NCI-H526 (cell line): ENCODE measurements at places on chromosomes 4 and X.

DNA sequence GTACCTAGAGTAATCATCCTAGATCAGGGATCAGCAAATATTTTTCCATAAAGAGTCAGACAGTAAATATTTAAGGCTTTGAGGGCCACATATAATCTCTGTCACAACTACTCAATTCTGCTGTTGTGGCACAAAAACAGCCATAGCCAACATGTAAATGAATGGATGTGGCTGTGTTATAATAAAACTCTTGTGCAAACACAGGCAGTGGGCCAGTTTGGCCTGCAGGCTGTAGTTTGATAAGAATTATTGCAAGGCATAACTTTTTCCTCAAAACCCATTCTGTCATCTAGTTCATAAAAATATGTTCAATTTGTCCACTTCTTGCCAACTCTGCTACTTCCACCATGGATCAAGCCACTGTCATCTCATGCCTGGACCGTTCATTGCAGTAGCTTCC is 39.4 kb upstream of the SHROOM4 start:
- no peak for DNase-seq

DNA sequence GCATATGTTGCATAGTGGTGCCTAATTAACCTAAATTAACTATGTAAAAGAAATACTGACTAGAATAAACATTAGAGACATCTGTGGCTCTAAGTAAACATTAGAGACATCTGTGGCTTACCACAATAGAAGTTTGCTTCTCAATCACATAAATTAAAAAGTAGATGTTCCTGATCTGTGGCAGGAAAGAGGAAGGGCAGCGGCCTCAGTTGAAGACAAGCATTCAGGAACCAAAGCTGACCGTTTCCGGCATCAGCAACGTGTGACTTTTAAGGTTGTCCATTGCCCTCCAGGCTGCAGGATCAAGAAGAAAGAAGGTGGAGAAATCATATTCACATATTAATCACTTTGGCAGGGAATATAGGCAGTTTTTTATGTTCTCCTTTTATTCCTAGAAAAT is 336.3 kb upstream of the TRAM1L1 start:
- no peak for DNase-seq

DNA sequence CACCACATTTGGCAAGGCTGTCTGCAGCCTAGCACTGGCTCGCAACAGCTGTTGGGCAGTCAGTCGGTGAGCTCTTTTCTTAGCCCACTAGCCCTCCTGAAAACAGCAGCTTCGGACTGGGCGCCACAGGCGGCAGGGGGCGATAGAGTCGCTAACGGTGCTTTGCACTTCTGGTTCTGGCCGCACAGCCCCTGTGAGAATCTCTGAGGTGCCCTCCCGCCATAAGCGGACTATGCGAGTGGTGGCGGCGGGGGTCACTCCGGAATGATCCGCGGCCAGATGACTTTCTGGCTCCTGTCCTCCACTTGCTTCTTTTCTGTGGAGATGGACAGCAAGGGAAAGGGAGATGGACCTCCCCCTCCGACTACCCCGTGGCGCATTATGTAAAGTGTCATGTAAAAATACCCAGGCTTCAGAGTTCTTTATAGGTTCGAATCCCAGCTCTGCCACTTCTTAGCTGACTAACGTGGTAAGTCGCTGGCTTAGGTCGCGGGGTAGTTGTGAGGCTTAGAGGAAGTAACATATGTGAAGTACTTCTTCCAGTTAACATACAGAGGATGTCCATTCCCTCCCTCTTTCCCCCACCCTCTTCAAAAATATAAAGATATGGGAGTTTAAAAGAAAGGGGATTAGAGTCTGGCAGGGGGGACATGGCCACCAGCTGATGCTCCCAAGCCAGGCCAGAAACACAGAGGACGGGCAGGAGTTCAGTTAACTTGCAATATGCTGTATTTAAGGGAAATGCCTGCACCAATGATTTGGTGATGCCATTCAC is 11.0 kb downstream of the ARHGAP36 start:
- DNase-seq: no peak

GRCh38 chrX:154323537-154323936 is 27.9 kb downstream of the TKTL1 start:
- DNase-seq: no peak

DNA sequence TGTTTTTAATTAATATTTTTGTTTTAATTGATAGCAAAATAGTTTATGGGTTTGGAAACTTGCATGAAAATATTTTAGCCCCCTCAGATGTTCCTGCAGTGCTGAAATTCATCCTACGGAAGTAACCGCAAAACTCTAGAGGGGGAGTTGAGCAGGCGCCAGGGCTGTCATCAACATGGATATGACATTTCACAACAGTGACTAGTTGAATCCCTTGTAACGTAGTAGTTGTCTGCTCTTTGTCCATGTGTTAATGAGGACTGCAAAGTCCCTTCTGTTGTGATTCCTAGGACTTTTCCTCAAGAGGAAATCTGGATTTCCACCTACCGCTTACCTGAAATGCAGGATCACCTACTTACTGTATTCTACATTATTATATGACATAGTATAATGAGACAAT is 40.4 kb downstream of the MAP7D3 start:
- DNase-seq: no peak

DNA sequence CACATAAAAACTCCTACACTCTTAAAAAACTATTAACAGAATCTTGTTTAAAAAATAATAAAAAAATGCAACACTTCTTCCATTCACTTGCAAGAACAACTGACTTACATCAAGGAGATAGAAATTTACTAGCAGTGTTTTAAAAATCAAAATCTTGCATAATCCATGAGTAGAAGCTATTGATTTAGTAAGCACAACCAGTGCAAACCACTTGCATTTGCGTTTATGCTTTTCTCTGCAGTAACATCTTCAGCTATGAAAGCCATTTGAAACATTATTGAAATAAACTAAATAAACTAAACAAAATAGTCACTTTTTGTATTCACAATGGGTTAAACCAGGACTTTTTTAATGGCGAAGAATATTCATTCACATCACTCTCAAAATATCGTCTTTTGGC is 389.2 kb upstream of the EMCN start:
- DNase-seq: no peak

- DNase-seq: peak; percentile 2
Measured at GRCh38 chr4:137861682-137862081, 329.4 kb upstream of the PCDH18 start.

GRCh38 chrX:154596290-154596929 is 11.5 kb downstream of the CTAG1A start:
- no peak for DNase-seq

DNA sequence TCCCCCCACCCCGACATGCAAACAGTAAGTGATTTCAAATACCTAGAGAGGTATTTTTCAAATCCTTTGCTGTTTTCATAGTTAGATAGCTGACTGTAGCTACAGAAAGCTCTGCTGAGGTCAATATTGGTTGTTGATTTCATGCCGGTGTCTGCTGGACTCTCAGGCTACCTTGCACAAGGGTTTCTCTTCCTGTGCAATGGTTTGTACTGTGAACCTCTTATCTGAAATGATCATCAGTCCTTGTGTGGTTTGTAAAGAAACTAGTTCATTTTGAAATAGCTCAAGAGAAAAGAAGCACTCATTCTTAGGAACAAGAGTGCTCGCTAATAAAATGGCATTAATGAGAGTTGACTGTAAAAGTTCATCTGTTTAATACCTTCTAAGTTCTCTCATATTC is 2.1 kb downstream of the MTM1 start:
- no peak for DNase-seq

GRCh38 chr4:103478734-103479133 is 241.1 kb downstream of the TACR3 start:
- no peak for DNase-seq

- DNase-seq: no peak
Measured at GRCh38 chr4:184016759-184017668, 111.9 kb downstream of the STOX2 start.

DNA sequence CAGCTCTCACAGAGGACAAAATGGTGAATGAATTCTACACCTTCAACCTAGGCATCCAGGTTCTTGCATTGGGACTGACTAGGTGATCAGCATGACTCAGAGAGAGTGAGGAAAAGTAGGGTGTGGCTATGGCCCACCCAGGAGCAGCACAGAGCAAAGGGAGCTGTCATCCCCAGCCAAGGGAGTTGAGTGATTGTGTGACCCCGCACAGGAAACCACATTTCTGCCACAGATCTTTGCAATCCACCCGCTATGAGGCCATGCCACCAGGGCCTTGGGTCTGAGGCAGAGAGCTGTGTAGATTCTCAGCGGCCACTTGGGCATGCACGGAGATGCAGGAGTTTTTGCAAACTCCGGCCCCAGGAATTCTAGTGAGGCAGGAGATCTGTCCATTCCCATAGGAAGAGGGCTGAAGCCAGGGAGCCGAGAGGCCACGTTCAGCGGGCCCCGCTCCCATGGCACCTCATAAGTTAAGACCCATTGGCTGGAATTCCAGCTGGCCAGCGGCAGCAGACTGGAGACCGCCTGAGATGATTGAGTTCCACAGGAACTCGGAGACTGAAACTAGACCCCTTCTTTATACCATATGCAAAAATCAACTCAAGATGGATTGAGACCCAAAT is 75.9 kb downstream of the NAA11 start:
- DNase-seq: no peak

- DNase-seq: no peak
Measured at GRCh38 chr4:154877110-154877760, 96.2 kb downstream of the RBM46 start.

DNA sequence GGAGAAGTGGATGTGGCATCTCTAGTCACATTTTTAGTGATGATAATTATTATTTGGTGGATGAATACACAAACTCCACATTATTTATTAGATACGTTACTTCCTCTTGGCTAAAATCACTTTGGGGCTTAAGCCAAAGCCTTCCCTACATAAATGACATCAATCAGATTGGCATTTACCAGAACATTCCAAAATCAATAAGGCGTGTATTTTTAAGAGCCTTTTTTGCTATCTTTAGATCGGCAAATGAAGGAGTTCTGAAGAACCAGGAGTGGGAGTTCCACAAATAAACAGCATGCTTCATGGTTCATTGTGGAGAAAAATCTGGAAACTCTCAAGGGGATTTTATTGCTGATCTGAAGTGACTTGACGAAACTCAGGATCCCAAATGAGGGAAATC is 89.7 kb downstream of the AMELX start:
- DNase-seq: no peak

GRCh38 chr4:83022724-83023450 is 12.1 kb upstream of the COPS4 start:
- no peak for DNase-seq

DNA sequence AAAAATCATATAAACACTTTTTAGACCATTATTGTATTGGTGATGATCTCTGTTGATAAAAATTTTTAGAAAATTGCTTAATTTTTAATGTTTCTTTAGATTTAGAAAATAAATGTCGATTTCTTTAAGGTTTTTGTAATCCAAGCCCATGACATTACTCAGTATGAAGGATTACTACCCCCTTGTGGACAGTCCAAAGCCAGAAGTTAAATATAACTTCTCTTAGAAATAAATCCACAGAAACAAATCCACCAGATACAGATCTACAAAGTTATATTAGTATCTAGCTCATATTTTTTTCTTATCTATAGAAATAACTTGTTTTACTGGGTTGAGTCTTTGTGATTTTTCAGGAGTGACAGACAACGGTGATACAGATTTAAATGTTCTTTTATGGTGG is 18.9 kb downstream of the TIFA start:
- peak; percentile 22 for DNase-seq

DNA sequence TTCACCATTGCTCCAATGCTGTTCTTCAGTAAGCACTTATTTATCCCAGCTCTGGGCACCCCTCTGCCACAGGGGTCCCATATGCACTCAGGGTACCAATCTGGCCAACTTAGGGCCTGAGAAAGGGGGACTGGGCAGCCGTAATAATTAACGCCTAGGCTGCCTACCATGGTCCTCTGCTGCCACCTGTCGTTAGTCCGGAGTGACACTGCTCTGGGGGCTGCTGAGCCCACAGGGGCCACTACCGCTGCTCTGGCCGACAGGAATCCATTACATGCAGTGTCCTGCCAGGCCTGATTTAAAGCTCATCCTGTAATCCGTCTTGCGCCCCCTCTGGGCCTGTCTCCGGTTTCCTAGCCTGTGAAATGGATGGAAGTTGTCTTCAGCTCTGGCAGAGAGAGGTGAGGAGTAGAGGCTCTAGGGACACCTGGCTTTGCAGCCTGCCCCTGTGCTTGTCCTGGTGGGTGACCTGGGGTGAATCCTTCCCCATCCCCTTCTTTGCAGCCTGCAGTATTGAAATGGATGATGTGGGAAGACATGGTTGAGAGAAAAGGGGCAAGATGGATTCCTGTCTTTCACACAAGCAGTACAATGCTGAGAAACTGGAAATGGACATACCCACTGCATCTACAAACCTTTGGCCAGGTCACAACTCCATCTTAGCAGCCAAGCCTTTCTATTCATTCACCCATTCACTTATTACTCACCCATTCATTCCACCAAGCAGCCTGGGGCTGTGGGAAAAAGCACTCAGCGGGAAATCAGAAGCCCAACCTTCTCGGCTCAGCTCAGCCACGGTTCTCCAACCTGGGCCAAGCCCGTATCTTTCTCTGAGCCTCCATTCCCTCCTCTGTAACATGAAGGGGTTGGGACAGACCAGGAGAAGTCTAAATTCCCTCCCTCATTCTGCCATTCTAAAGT is 116.3 kb upstream of the NALF2 start:
- DNase-seq: peak; percentile 60

DNA sequence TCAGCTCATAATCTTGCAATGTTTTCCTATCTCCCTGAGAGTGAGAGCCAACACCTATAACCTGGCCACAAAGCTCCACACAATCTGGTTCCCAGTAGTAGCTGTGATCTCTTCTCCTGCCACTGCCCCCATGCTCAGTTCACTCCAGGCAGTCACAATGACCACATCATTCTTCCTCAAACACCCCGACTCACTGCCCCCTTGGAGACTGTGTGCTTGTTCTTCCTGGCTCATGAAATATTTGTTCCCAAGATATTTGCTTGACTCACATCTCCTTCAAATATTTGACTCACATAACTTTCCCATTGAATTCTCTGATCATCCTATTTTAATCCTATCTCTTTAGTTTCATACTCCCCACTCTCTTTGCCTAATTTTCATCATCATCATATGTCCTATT is 173.7 kb downstream of the AREG start:
- DNase-seq: no peak

- no peak for DNase-seq
Measured at GRCh38 chrX:119999087-119999634, 55.6 kb upstream of the NKAP start.

DNA sequence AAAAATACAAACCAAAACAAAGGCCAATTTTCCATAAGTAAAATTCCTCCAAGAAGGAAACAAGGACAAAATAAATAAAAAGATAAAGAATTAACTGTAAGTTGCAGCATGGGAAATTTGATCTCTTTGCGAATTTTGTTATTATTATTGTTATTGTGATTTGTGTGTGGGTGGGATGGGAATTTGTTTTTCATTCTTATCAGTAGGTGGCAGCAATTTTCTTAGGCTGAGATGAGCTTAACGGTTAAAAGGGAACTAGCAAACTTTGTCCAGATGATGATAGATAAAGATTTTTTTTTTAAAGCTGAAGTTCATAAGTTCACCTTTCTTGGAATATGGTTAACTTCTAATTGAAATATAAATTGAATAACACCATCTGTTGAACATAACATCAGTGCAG is 83.2 kb upstream of the IL1RAPL2 start:
- DNase-seq: no peak

- DNase-seq: no peak
Measured at GRCh38 chr4:15063341-15063740, 61.1 kb downstream of the CPEB2 start.
